ENCODE measurements at places on chromosomes 2 and 18. TPM values are rescaled to one million over a fixed set of nuclear protein-coding genes. Genes with fewer than 3 reads are reported as not detected.
A peak's percentile ranks its signal among the peaks of the same experiment; 100 is the strongest.

DNA sequence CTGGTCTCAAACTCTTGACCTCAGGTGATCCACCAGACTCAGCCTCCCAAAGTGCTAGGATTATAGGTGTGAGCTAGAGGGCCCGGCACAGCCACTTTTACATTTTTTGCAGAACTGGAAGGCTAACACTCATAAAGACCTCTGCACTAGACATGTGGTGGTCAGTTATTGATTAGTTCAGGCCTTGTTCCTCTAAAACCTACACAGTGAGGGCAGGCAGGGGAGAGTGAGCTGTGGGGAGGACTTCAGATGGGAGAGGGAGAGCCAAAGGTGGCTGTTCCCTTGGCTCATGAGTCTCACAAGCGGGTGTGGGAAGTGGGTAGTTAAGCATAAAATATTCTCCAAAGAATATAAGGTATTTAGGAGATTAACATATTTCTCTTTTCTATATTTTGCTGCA is 29.3 kb upstream of the ACYP2 start:
- no peaks in the 10 kb centered on the region for H3K27me3 ChIP-seq
- no peak overlapping the region for H3K4me3 ChIP-seq
- no peaks in the 10 kb centered on the region for H3K4me1 ChIP-seq
- H3K27ac ChIP-seq, result no peak overlapping the region
- no peaks in the 10 kb centered on the region for H3K36me3 ChIP-seq

DNA sequence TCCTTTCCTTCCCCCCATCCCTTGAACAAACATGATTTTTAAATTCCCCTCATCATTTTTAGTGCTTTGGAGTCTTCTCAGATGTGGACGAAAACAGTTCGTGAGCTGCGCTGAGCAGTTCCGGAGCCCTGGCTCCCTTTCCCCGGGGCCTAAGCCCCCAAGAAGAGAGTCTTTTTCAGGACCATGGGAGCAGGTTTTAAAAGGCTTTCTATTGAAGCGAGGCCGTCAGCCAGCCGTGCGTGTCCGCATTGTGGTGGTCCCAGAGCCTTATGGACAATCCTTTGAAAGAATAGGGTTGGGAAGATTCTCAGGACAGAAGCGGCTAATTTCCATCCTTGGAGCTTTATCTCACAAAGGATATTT is 290.7 kb downstream of the SOX11 start:
- no peaks in the 10 kb centered on the region for H3K4me1 ChIP-seq
- no peak for DNase-seq
- H3K27ac ChIP-seq, result no peak overlapping the region
- H3K36me3 ChIP-seq, result no peaks in the 10 kb centered on the region

DNA sequence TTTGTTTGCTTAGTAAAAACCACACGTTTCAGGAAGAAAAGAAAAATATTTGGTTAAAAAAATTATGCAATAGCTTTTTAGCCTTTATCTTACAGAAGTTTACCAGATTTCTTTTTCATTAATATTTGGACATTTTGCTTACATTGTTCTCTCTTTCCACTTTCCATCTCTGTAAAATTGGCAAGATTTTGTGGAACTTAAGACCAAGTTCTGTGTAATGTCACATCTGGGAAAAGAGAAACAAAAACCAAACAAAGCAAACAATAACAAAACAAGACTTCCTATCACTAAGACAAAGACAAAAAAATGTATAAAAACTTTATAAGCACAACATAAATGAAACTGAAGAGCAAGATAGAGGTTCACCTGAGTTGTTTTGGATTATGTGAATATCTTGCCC is 1392.1 kb upstream of the CELF4 start:
- no peak overlapping the region for H3K27ac ChIP-seq
- H3K36me3 ChIP-seq, result no peaks in the 10 kb centered on the region
- no peaks in the 10 kb centered on the region for H3K4me1 ChIP-seq
- no peak for DNase-seq
- no peak overlapping the region for H3K4me3 ChIP-seq

GRCh38 chr2:226066391-226066790 is 666.9 kb downstream of the NYAP2 start:
- no peak for DNase-seq
- no peaks in the 10 kb centered on the region for H3K36me3 ChIP-seq
- no peaks in the 10 kb centered on the region for H3K4me1 ChIP-seq

GRCh38 chr18:9139400-9140039 is 2.9 kb downstream of the ANKRD12 start:
- no peaks in the 10 kb centered on the region for H3K27me3 ChIP-seq
- H3K4me3 ChIP-seq, result no peak overlapping the region

DNA sequence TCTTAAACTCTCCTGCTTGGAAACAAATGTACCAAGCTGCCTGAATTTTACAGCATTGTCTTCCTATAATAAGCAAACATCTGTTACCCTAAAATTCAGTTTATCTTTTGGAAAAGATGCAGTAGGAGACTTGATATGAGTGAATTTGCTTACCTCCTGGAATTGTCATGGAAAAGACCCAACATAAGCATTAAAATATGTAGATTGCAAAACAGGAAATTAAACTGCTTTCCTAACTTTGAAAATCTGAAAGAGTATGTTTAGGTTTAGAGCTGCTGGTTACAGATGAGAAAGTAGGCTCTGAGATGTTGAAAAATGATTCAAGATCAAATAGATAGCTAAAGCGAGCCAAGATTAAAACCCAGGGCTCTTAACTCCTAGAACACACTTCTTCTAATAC is 316.5 kb downstream of the SOX11 start:
- H3K4me3 ChIP-seq, result no peak overlapping the region
- H3K27ac ChIP-seq, result no peak overlapping the region
- no peaks in the 10 kb centered on the region for H3K36me3 ChIP-seq
- no peak for DNase-seq

DNA sequence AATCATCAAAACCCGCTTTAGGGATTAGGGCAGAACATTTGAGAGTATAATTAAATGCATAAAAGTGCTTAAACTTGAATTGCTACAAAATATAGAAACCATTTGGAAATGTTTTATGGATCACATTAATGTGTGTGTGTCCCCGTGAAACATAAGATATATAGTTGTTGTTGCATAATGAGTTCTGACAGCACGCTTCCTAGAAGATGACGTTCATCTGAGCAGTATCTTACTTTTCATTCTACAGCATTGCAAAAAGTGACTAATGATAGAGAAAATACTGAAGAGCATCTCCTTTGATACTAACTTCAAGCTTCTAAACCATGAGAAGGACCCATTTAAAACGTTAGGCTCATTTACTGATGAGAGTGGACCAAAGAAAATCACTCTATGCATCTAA is 63.7 kb downstream of the SLC8A1 start:
- peaks cover 9% of the 10 kb centered on the region for H3K4me1 ChIP-seq
- H3K36me3 ChIP-seq, result no peaks in the 10 kb centered on the region
- H3K27me3 ChIP-seq, result no peaks in the 10 kb centered on the region

DNA sequence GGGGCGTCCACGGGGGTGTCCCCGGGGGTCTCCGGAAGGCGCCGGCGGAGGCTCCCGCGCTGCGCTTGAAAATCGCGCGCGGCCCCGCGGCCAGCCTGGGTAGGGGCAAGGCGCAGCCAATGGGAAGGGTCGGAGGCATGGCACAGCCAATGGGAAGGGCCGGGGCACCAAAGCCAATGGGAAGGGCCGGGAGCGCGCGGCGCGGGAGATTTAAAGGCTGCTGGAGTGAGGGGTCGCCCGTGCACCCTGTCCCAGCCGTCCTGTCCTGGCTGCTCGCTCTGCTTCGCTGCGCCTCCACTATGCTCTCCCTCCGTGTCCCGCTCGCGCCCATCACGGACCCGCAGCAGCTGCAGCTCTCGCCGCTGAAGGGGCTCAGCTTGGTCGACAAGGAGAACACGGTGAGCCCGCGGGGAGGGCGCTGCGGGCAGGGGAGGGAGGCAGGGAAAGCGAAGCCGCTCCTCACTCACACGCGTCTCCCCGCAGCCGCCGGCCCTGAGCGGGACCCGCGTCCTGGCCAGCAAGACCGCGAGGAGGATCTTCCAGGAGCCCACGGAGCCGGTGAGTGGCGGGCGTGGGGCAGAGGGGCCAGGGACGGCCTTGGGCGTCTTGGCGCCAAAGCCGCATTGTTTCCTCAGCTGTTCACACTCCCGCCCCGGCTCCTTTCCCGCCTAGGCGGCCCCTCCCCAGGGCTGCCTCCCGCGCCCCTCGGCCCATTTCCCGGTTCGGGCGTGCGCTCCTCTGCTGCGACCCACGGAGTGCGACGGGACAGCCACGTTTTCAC is at the start of gene RRM2:
TSS of gene RRM2 (plus strand) at position 240 of the 781 bp plus-strand sequence. CDS start at position 300, 60 bp downstream.
- peaks cover 57% of the 10 kb centered on the region for H3K36me3 ChIP-seq
- peaks cover 51% of the 10 kb centered on the region for H3K4me1 ChIP-seq
- H3K27ac ChIP-seq, result peak within 1 kb of the TSS; percentile 98
- peak; percentile 98 for DNase-seq

GRCh38 chr18:63197246-63197869 is 122.2 kb downstream of the BCL2 start:
- DNase-seq, result no peak
- no peak overlapping the region for H3K4me3 ChIP-seq
- no peaks in the 10 kb centered on the region for H3K36me3 ChIP-seq
- H3K27ac ChIP-seq, result no peak overlapping the region
- H3K27me3 ChIP-seq, result no peaks in the 10 kb centered on the region

DNA sequence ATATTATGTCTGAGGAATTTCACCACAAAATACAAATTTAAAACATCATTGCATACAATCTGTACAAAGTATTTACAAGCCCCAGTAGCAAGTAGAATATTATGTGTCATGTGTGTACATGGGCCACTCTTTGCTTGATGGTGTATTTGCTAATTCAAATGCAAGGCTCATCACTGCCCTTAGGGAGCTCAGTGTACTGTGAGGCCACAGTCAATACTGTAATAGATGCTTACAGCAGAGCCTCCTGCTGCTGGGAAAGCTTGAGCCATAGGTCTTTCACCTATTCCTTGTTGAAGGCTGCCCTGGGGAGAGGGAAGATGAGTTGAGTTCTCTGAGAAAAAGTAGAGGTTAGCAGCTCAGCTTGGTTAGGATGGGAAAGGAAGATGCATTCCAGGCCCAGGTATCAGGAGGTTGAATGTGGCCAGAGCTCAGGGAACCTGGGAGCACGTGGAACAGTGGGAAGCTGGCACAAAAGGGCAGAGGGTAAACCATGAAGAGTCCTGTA is 189.6 kb downstream of the LRP1B start:
- H3K27ac ChIP-seq, result no peak overlapping the region
- H3K27me3 ChIP-seq, result no peaks in the 10 kb centered on the region

- no peak overlapping the region for H3K4me3 ChIP-seq
- no peaks in the 10 kb centered on the region for H3K4me1 ChIP-seq
- H3K36me3 ChIP-seq, result no peaks in the 10 kb centered on the region
- H3K27me3 ChIP-seq, result 0 out of 2 replicates have a peak, but pooled peaks cover 2% of the 10 kb centered on the region
- no peak for DNase-seq
Measured at GRCh38 chr2:152594022-152594766, 123.1 kb downstream of the PRPF40A start.

DNA sequence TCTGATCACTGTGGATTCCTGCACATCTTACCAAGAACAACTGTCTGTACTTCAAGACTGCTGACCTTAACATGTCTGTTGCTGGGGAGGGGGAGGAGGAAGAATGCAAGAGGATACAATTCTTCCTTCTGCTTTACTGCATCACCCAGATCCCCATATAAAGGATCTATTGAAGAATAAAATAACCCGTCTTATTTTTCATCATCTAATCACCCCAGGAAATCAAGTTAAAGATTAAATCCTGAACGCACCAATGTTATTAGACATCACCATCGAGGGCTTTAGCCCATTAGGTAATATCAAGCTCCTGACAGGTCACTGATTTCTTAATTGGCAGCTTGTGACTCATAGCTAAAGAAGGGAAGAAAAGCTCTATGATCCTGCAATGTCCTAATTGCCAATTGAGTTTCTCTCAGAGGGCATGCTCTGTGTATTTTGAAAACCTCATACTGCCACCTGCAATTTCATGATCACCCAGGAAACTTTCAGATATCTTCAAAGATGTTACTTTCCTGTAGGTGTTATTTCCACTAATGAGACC is 75.4 kb upstream of the KCNE4 start:
- no peaks in the 10 kb centered on the region for H3K27me3 ChIP-seq
- H3K27ac ChIP-seq, result no peak overlapping the region
- H3K4me3 ChIP-seq, result no peak overlapping the region
- H3K4me1 ChIP-seq, result 0 out of 2 replicates have a peak, but pooled peaks cover 1% of the 10 kb centered on the region

- H3K27ac ChIP-seq, result no peak overlapping the region
- H3K36me3 ChIP-seq, result no peaks in the 10 kb centered on the region
- peaks cover 15% of the 10 kb centered on the region for H3K27me3 ChIP-seq
- no peak overlapping the region for H3K4me3 ChIP-seq
- H3K4me1 ChIP-seq, result no peaks in the 10 kb centered on the region
Measured at GRCh38 chr18:32763293-32763692, 9.5 kb downstream of the KLHL14 start.

GRCh38 chr2:21774691-21775368 is 651.1 kb downstream of the TDRD15 start:
- no peak overlapping the region for H3K4me3 ChIP-seq
- H3K36me3 ChIP-seq, result no peaks in the 10 kb centered on the region
- no peak overlapping the region for H3K27ac ChIP-seq
- no peaks in the 10 kb centered on the region for H3K27me3 ChIP-seq
- no peak for DNase-seq

DNA sequence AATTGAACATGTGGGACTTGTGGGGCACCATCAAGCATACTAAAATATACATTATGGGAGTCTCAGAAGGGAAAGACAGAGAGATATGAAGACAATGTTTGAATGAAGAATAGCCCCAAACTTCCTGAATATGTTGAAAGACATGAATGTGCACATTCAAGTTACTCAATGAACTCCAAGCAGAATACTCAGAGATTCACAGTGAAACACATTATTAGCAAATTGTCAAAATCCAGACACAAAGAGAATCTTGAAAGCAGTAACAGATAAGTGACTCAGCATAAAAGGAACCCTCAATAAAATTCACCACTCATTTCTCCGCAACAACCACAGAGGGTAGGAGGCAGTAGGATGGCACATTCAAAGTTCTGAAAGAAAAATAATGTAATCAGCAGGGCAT is 8.8 kb downstream of the C2orf92 start:
- H3K36me3 ChIP-seq, result no peaks in the 10 kb centered on the region
- no peaks in the 10 kb centered on the region for H3K4me1 ChIP-seq
- DNase-seq, result no peak

DNA sequence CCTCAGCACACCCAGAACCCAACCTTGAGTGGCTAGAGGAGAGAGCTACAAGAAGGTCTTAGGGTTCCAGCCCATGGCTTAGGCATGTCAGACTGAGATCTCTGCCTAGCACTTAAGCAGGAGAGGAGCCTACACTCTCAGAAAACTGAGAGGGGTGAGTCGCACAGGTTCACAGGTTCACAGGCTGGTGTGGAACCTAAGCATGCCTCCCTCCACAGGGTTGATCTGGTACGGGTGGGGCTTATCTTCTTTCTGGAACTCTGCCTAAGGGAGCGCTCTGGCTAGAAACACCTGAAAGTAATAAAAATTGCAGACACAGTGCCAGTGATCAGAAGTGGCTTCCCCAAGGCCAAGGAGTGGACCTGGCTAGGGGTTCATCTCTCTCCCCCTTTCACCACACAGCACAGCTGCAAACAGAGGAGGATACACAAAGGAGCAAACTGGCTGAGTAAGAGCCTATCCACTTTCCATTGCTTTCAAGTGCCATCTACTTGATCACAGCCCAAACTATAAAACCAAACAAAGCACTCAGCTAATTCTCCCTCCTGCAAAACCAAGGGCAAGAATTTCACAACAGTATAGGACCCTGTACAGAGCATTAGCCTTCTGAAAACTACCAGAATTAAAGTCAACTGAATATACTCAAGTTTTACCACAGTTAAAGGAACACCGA is 481.9 kb upstream of the SETBP1 start:
- no peaks in the 10 kb centered on the region for H3K27me3 ChIP-seq
- peaks cover 5% of the 10 kb centered on the region for H3K4me1 ChIP-seq
- H3K4me3 ChIP-seq, result no peak overlapping the region
- no peak for DNase-seq
- H3K36me3 ChIP-seq, result no peaks in the 10 kb centered on the region
- H3K27ac ChIP-seq, result no peak overlapping the region

TEKT4 gene
- total RNA-seq, result not detected

TMSB10 gene
- 10,548 TPM for total RNA-seq

GPR75 gene
- total RNA-seq, result 2.3 TPM

TMEM247 gene
- total RNA-seq, result not detected

RPRM gene
- not detected for total RNA-seq

CDCA7 gene
- total RNA-seq, result 60.7 TPM

Measured in SJSA1 (cell line).